ENCODE measurements at places on chromosomes 12 and 14.

GRCh38 chr14:94225460-94226378, 51.6 kb downstream of the PPP4R4 start:
- no peak overlapping the region for H3K27ac ChIP-seq
- H3K4me1 ChIP-seq, result no peaks in the 10 kb centered on the region
- no peak overlapping the region for H3K4me3 ChIP-seq
- no peaks in the 10 kb centered on the region for H3K27me3 ChIP-seq
- no peaks in the 10 kb centered on the region for H3K36me3 ChIP-seq

DNA sequence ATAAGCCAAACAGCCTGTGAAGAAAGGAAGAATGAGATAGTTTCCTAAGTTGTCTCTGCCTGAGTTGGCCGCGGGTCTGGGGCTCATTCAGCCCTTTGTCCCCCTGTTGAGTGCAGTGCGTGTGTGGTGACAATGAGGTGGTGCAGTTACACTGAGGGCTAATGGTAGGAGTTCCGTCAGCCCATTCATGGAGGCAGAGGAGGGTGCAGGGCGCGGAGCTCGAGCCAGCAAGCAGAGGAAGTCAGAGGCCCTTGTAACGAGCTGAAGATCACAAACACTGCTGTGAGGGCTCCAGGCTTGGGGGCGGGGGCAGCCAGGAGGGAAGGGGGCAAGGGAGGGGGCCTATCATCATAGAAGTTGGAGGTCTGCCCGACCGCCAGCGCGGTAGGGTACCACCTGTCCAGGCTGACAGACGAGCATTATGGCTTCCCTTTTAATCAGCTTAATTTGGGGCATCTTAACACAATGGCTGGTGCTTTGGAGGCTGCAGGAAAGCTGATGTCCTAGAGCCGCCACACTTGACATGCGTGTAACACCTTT, 20.5 kb downstream of the CCND2 start:
- H3K27me3 ChIP-seq, result no peaks in the 10 kb centered on the region
- H3K4me3 ChIP-seq, result peak overlapping the region; percentile 8
- no peaks in the 10 kb centered on the region for H3K4me1 ChIP-seq
- DNase-seq, result no peak
- no peaks in the 10 kb centered on the region for H3K36me3 ChIP-seq

GRCh38 chr12:117236456-117237001, 46.3 kb upstream of the FBXO21 start:
- H3K4me1 ChIP-seq, result no peaks in the 10 kb centered on the region
- H3K36me3 ChIP-seq, result no peaks in the 10 kb centered on the region
- H3K27me3 ChIP-seq, result no peaks in the 10 kb centered on the region
- DNase-seq, result no peak
- H3K4me3 ChIP-seq, result no peak overlapping the region
- H3K27ac ChIP-seq, result no peak overlapping the region

- H3K36me3 ChIP-seq, result no peaks in the 10 kb centered on the region
- no peak overlapping the region for H3K4me3 ChIP-seq
- no peak overlapping the region for H3K27ac ChIP-seq
- peaks cover 15% of the 10 kb centered on the region for H3K27me3 ChIP-seq
- no peaks in the 10 kb centered on the region for H3K4me1 ChIP-seq
These were observed 63.0 kb upstream of the TCL1A start for GRCh38 chr14:95776798-95777534.

DNA sequence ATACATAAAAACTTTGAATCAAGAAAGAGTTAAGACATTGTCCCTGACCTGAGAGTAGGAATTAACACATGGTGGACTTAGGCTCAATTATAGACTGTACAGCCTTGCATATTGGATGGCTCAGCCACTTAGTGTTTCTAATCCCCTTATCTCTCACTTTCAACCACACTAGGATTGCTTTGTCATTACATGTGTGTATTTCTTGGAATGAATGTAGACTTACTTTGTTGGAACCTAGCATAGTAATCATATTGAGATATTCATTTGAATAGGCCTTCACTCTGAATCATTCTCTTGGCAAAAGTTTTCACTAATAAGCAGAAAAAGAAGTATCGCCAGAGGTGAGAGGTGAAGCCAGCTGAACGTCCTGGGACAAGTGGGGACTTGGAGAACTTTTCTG, 1973.9 kb upstream of the FLRT2 start:
- H3K36me3 ChIP-seq, result no peaks in the 10 kb centered on the region
- no peak overlapping the region for H3K4me3 ChIP-seq
- H3K27ac ChIP-seq, result no peak overlapping the region
- H3K27me3 ChIP-seq, result no peaks in the 10 kb centered on the region
- H3K4me1 ChIP-seq, result no peaks in the 10 kb centered on the region
